ENCODE measurements at places on chromosomes 1 and 21.

DNA sequence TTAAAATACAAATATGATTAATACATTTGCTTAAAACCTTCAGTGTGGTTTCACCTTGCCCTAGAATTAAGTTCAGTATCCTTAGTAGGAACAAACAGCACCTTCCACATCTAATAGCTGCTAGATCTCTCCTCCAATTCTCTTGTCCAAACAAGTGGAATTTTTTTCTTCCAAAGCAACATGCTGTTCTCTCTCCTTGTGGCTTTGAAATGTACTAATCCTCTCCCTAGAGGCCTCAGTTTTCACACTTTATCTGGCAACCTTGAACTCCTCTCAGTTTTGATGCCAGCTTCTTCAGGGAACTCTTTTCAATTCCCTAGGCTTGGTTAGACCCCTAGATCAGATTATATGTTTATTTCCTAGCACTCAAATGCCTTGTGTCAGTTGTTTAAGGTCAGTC lies 87.0 kb downstream of the GLUL start:
- no peak for DNase-seq

DNA sequence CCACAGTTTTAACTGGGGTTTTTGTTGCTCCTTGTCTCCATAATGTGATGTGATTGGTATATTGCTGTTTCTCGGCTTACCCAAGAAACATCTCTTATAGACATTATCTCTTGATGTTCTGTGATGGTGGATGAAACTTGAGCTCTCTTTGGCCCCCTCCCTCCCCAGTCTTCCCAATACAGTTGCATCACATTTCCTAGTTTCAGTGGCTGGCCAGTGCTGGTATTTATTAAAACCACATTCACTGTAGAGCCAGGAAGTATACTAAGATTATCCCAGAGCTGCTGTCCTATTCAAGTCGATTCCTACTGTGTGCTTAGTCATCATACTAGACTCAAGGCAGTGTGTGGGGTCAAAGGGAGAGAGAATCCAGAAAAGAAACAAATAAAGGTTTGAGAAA lies 244.4 kb downstream of the KAZN start:
- no peak for DNase-seq

DNA sequence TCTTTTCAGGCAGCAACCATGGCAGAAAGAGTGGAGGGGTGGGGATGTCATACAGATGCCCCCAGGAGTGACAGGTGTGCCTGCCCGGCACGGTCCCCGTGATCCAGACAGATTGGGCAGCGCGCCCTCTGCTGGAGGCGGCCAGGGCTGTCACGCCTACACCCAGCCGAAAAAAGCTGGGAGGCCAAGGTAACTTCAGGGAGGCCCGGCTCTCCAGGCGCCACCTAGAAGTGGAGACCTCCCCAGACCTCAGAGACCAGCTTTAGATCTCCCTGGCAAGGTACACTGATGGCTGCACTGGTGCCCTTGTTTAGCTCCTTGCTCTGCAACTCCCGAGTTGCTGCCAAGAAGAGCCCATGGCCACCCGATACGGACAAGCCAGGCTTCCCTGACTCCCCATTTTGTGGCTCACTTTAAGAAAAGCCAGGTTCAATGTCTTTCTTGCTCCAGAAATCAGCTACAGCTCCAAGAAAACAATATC lies 6.6 kb downstream of the GOLT1A start:
- peak; percentile 23 for DNase-seq

- no peak for DNase-seq
Observed at GRCh38 chr1:107153014-107153413, 12.2 kb downstream of the NTNG1 start.

All from occipital lobe (tissue), 3 donors.